ENCODE measurements at places on chromosomes 6 and 20.
A peak's percentile ranks its signal among the peaks of the same experiment; 100 is the strongest.

GRCh38 chr20:12173347-12174012 is 255.8 kb downstream of the BTBD3 start:
- no peak for DNase-seq

DNA sequence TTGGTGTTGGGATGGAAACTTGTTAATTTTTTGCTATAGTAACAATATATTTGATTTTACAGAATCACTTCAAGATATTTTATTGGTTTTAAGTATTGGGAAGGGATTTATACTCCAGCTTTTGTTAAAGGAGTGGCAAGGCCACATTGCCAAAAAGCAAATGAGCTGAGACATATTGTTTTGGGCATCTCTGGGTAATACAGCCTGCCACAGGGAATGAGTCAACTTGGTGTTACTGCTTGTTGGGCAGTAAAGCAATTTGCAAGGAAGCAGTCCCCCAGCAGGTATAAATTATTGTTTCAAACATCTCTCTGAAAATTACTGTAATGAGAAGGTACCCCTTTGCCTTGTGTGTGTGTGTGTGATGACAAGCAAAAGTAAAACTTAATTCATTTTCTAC is 868.3 kb upstream of the FLRT3 start:
- no peak for DNase-seq

DNA sequence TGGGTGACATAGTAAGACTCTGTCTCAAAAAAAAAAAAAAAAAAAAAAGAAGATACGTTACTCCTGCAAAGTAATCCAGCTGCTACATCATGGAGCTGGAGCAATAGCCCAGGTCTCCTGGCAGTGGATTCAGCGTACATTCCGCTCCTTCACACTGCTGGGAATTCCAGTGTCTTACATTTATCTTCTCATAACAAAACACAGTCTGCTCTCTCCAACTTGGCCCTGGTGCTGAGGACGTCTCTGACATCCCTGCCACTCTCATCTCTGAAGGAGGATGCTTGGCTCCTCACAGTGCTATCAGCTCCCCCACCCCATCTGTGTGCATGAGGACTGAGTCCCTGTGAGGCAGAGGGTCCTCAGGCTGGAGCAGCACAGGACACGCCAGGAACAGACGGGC is 529.8 kb downstream of the CD83 start:
- no peak for DNase-seq

- no peak for DNase-seq
Observed at GRCh38 chr20:31260326-31260932, 3.0 kb downstream of the DEFB115 start.

DNA sequence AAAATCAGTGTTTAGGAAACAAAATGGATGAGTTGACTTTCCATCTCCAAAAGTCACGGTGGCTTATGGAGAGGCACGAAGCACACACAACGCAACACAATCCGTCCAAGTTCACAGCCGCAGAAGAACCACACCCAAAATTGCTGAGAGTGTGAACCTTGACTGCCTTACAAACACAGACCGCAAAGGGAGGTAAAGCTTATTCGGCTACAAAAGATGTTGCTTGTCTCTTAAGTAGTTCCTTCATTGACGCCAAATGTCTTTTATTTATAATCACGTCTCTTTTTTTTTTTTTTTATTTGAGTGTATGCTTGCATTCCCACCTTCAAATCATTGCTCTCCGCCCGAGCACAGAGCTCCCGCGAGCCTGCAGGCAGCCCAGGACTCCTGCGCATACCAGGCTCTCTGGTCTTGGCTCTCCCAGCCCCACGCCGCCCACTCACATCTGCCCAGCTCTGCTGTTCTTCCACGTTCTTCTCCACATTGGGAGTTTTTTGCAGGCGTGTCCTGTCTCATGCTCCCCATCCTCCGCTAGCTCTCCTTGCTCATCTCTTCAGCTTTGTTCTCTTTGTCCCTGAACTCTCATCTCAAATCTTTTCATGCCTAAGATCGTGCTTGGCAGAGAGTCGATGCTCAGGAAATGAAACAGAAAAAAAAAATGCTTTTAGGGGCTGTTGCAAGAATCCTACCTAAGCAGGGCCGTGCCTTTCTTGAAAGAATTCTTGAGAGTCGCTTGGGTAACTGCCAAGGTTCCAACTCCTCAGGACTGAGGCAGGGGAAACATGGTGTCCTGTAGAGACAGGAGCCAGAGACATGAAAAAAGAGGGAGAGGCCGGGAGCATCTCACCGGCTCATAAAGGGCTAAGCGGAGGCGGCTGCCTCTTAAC is 25.8 kb downstream of the LY86 start:
- DNase-seq, result no peak

GRCh38 chr20:16124911-16125776 is 448.1 kb downstream of the KIF16B start:
- DNase-seq, result no peak

GRCh38 chr6:2581611-2582010 is 169.1 kb downstream of the MYLK4 start:
- no peak for DNase-seq

DNA sequence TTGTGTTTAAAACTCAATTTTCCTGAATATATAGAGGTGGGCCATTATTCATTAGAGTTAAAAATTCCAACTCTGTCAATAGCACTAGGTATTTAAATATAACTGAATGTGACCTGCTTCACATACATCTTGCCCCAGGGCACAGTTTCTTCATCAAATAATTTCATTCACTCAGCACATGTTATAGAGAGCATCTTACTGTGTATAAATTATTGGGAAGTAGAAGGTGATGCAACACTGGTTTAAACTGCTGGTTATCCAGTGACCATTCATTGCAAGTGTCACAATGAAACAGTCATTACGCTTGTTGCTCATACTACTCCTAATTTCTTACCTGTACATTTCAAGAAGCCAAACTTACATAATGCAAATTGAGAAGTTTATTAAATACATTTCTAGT is 93.4 kb downstream of the KHDRBS2 start:
- no peak for DNase-seq

DNA sequence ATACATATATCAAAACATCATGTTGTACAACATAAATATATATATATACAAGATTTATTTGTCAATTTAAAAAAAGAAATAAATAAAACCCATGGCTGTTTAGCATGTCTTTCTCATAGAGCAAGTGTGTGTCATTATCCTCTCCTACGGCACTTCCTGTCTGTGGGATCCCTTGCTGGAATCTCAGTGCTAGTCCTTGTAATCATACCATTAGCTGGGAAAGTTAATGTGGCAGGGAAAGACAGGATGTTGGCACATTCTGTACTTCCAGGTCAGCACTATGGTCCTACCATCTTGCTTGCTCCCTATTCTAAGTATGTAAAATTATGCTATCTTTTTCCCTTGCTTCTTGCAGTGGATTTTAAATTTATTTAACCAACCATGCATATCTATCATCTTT is 9.5 kb upstream of the SLC17A3 start:
- no peak for DNase-seq

DNA sequence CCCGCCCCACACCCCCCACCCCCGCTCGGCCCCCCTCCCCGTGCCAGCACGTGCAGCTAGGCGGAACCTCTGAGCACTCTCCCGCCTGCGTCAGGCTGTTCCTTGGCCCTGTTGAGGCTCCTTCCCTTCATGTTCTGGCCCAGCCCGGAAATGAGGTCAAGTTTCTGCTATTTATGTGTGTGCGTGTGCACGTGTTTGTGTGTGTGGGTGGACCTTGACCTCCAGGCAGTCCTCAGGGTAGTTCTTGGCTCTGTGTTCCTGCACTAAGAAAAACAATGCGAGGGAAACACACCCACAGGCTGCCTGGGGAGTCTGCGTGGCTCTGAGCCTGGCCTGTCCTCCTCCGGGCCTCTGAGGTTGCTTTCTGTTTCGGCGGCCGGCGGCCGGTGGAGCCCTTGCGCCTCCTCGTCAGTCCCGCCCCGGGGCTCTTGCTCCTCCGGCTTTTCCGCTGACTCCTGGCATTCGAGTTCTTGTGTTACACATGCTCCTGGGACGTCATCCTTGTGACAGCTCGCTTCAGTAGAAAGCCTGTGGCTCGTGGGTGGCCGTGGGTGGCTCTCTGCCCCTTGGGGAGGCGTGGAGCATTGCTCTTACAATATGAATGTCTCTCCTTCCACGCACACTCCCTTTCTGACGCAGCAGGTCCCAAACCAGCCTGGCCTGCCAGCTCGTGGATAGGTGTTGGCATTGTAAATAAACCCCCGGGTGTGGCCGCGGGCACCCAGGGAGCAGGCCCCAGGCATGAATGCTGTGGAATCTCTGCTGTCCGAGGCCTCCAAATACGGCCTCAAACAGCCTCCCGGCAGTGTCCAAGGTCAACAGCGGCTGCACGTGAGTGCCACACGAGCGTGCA is 10.0 kb downstream of the SLCO4A1 start:
- peak; percentile 95 for DNase-seq

GRCh38 chr6:89037141-89037900 is 43.2 kb upstream of the PNRC1 start:
- no peak for DNase-seq

- DNase-seq, result no peak
Observed at GRCh38 chr6:31740397-31741223, 805 bp downstream of the MSH5 start.

DNA sequence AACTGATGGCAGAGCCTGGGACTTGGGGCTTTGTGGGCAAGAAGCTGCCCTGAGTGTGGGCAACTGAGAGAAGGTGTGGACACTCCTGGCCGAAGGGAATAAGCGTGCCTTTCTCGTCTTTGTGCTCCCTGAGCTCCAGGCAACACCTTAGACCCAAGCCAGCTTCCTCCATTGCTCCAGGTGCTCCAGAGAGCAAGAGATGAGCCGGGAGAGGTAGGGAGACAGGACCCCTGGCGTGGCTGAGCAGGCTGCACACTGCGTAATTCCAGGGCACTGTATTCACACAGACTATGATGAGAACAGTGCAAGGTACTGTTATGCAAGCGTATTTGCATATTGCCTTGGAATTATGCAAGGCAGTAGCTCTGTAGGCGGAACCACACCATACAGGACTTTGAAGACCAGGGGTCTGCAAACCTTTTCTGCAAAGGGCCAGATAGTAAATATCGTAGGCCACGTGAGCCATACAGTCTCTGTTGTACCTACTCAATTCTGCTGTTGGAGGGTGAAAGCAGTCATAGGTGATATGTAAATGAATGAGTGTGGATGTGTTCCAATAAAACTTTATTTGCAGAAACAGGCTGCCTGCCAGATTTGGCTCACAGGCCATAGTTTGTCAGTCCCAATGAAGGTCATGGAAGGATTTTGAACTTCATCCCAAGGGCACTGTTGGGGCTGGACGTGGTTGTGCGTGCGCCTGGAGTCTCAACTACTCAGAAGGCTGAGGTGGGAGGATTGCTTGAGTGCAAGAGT is 42.1 kb upstream of the FAM83D start:
- DNase-seq, result no peak

DNA sequence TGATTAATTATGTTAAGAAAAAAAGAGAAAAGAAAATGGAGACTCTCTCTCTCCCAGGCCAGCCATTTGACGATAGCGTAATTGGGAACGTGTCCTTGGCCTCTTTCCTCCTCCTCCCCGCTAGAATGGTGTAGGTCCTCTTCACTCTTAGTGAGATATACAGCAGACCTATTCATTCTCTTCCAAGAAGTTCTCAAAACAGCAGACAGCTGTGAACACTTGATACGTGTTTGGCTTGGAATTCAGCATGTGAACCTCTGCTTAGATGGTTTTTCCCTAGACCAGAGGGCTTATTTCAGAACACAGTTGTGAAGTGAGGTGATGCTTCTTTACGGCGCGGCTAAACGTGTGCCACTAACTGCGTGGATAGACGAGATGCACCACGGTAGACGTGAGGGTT is 32.6 kb upstream of the TULP4 start:
- no peak for DNase-seq

DNA sequence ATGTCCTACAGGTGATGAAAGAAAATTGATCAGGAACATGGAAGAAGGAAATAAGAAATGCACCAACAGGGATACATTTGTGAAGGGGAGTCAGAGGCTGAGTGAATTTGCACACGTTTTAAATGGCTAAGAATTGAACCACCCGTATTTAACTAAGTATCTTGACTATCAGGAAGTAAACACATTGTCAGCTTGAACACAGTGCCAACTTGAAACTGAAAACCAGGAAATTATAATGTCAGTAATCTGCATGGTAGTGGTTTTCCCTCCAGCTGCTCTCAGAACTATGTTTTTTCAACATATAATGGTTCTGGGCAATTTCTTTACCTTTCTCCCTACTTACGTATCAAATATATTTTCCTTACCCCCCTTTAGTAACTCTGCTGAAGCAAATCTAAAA is 366.5 kb upstream of the POU3F2 start:
- DNase-seq, result no peak

GRCh38 chr20:32004963-32005362 is 5.3 kb upstream of the CCM2L start:
- DNase-seq, result no peak

DNA sequence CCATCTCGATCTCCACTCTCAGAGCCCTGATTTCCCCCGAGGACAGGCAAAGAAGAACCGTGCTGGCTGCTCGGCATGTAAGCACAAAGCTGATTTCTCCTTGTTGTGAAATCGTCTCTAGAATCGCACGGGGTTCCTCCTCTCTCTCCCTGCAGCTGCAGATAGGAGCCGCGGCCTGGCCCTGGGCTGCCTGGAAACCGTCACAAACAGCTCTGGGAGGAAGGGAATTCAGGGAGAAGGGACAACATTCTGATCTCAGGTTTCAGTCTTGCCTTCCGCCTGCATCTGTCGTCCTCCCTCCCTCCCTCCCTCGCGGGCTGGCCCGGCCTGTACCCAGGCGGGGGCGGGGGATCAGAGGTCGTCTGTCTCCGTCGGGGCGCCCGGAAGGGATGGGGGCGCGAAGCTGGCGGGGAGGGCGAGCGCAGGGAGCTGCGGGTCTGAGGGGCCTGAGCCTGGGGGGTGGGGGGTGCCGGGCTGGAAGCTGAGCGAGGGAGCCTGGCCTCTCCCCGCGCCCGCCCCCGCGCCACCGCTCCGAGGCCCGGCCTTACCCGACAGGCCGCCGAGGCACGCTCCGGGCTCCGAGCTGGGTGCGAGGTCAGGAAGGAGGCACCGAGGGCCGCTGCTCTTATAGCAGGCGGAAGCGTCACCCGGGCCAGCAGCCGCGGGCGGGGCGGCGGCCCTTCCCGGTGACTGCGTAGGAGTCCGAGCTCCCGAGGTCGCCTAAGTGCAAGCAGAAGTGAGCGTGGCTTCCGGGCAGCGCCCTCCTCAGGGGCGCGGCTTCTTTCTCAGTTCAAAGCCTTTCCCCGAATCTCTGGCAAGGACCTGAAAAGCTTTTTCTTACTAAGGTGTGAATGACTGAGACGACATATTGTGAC is at the start of gene SERPINB1:
Gene SERPINB1 (minus strand): TSS at position 600 of the 875 bp plus-strand sequence. CDS start 1,277 bp downstream, outside the sequence.
- DNase-seq, result peak; percentile 85

DNA sequence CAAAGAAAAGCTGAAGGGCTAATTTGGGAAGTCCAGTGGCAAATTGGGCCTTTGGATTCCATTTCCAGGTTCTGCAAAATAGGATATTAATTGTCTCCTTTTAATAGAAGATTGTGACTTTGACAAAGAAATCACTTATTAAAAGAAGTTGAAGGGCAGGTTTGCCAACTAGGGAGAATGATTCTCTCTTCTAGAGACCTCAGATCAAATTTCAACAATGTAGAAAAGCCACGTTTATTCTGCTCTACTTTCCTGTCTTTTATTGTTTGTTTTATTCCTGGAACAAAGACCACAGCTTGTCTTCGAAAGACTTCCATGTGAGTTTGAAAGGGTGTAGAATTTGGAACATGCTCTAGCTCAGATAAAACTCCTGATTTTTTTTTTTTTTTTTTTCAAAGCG is 65.5 kb upstream of the PRL start:
- no peak for DNase-seq
